ENCODE measurements at places on chromosomes 5 and 9. TPM values are rescaled to one million over a fixed set of nuclear protein-coding genes. Genes with fewer than 3 reads are reported as not detected.

CCDC180 gene
- total RNA-seq, result 0.14 TPM

SUB1 gene
- 536 TPM for total RNA-seq

AK8 gene
- total RNA-seq, result 0.21 TPM

PCDHA7 gene
- 0.06 TPM for total RNA-seq

DNA sequence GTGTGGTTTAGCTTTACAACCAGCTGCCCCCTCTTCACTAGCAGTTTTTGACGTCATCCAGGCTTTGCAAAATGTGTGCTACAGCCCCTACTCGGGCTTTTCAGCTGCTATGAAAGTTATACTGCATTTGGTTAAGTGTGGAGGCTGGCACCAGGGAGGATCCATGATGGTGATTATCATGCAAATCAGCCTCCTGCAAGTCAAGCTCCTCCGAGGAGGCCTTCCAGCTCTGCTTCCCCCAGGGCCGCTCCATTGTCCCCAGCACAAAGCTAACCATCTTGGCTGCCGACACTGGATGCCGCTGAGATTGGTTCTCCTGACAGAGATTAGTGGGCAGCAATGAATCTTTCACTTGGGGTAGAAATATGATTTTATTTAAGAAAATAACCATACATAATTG is 159.6 kb downstream of the NR2F1-AS1 start:
- no peak for DNase-seq

GRCh38 chr5:144395704-144396103 is 225.0 kb downstream of the KCTD16 start:
- no peak for DNase-seq

GRCh38 chr5:143315929-143316328 is 87.6 kb downstream of the NR3C1 start:
- no peak for DNase-seq

DNA sequence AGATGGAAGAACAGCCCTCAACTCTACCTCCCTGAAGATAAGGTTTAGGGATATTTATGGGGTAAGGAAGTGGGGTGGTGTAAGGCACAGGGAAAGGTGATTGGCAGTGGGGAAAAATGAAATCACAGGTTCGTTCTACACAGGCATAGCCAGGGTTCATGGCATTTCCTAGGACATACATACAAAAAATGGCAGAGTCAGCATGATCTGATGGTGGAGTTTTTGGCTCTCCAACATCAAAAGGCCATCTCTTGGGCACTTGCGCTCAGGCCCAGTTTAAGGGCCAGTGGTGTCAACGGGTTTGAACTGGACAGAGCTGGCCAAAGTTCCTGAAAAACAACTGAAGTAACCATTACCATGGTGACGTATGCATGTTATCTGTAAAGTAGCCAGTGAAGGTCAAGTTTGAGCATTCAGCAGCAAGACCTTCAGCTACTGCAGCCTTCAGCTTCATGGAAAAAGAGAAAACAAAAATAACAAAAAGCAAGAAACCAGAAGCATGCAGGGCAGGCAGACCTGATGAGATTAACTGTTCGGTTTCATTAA is 92.8 kb downstream of the SMARCA2 start:
- no peak for DNase-seq

DNA sequence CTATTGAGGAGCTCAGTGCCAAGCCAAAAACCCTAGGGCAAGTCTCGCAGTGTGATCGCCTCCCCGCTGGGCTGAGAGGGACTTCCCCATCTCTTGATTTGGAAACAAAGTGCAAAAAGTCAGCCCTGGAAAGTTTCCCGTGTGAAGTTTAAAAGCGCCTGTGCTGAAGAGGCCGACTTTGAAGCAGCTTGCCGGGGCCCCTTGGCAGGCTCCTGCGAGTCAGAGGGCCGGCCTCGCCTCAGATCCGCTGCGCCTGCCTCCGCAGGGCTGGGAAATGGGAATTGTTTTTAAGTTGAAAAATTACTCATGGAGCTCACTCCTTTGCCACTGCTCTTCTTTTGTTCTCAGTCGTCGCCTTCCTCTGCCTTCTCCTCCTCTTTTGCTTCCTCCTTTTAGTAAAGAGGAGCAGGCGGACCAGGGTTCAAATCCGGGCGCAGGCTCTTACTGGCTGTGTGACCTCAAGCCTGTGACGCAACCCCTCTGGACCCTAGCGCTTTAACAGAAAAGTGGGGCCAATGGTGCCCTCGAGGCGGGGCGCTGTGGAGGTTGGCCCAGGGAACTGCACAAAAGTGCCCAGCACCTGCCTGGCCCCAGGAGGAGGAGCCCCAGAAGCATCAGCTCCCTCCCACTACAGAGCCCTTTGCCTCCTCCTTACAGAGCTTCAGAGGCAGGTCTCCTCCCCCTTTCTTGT is 14.7 kb upstream of the LHX2 start:
- no peak for DNase-seq

GRCh38 chr9:74503219-74503618 is 6.1 kb downstream of the RORB start:
- DNase-seq, result no peak

DNA sequence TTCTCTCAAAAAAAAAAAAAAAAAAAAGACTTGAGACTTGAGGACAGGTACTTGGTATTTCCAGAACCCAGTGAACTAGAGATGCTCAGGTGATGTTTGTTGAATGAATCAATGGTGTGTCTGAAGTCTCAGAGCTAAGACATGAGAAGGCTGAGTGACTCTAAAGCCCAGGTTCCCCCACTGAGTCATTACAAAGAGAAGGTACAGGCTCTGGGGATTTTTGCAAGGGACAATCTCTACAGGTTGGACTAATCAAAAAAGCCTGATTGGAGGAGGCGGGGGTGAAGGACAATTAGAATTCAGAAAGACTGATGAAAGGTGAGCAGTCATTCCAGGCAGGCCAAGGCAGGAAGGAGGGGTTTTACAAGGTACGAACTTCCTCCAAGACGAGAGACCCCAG is 8.2 kb upstream of the FABP6 start:
- DNase-seq, result no peak

- no peak for DNase-seq
Measured at GRCh38 chr9:97367729-97368128, 44.2 kb upstream of the TDRD7 start.

DNA sequence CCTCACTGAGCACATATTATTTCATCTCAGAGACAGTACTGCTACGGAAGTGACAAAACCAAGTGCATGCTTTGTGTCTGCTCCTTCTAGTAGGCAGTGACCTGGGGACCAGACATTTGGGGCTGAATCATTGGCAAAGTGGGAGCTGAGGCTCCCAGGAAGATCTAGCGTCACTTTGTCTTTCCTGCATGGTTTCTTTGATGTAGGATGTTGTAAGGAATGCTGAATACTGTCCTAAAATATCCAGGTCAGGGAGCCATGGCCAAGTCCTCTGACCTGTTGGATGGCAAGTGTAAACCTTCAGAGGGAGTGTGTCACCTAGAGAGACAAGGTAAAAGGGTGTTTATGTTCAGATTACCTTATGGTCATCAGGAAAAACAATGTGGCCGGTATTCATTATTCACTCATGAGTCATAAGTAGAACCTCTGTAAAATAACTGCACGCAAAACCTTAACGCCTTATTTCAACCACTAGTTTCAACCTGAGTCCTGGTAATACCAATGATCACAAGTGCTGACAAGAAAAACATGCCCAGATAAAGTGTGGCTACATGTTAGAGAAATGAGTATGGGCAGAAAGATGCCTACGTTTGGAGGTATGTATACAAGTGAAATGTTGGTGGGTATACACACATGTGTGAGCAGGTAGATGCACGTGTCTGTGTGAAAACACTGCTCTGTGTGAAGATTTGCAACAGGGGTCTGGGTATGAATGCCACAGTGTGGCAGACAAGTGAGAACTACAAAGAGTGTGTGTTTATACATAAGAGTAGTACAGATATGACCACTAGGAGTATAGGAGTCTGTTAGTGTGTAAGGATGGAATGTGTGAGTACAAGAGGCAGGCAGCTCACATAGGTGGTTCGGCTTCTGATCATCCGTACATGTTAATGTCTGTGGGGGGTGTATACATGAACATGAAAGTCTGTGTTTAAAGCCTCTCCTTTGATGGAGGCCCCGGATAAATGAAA is 263.9 kb downstream of the SPOCK1 start:
- DNase-seq, result peak; percentile 61

DNA sequence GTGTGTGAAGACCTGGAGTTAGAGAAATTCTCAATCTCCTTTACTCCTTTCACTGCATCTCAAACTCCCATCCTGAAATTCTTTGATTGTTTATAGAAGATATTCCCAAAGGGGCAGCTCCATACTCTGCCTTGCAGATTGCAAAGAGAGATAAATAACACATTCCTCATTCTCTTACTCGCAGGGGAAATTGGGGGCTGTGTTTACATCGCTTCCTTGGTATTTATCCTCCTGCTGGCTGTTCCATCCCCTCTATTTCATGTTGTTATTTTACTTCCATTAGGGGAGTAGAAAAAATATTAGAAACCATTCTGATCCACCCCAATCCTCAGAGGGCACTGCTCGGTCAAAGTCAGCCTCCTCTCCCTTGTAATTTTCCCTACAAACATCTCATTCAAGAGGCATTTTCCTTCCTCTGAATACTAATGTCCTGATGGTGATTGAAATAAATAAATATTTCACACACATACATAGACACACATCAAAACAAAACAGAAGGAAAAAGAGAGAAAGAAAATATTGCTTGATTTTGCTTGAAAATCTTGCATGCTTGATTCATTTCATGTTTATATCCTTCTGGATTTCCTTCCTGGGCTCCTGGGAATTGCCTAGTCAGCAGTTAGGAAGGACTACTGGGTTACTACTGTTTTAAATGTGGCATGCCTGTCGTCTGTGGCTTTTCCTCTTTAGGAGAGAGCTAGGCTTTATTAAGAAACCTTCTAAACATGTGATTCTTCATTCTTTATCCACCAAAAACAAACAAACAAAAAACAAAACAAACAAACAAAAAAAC is 420.1 kb upstream of the PAPPA start:
- no peak for DNase-seq

DNA sequence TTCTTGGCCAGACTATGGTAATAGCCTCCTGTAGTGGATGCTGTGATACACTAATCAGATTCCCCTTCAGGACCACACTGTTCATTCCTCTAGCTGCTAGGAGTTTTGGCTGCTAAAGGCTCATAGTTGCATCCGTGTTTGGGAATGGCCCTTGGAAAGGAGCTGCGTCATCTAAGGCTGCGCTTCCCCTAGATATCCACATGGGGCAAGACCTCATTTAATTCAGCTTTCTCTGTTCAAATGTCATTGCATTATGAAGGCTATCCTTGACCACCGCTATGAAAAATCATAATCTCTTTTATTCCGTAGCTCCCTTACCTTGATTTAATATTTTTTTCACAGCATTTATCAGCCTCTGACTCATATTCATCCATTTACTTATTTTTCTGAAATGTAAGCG is 258.3 kb upstream of the NR4A3 start:
- DNase-seq, result no peak

GRCh38 chr9:9284201-9284600 is 1328.6 kb downstream of the PTPRD start:
- DNase-seq, result no peak

- peak; percentile 92 for DNase-seq
Measured at GRCh38 chr5:104178829-104179456, 616.4 kb upstream of the NUDT12 start.

DNA sequence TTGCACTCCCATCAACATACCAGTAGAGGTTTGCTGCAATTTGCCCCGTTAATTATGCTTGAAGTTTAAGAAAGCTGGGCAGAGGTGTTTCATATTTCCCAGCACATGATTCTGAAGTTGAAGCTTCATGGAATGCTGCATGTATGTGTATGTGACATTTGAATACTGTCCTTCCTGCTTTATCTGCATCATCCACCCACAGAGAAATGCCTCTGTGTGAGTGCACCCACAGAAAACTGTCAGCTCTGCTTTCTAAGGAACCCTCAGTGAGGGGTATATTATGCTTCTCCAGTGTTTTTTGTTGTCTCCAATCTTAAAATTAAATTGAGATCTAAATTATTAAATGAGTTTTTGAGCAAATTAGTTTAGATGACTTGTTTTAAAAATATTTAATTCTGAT is 358.1 kb upstream of the PIK3R1 start:
- no peak for DNase-seq

DNA sequence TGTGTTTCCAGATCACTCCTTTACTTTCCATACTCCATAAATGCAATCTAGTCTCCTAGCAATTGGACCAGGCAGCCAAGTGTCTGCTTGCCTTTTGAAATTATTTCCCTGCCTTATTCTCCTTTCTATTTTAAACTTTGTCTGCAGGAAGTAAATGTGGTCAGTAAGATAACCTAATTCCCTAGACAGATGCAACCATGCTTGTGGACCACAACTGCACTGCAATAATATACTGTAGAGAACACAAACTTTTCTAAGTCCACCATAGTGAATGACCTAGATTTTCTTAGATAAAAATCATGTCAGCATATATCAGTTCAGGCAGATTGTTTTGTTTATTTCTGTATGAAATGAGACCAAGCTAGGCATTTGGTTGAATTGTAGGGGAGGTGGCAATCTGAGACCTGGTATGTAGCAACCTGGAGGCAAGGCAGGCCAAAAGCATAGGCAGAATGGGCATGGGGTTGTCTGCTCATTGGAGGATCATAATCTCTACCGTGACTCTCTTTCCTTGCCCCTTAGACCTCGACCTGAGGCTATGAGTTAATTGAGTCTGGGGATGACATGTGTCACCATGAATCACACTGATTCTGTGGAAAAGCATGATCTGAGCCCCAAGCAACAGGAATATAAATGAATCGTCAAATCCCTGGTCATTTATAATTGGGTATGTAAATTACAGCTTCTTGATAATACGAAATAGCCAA is 20.7 kb downstream of the ACTL7B start:
- no peak for DNase-seq

DNA sequence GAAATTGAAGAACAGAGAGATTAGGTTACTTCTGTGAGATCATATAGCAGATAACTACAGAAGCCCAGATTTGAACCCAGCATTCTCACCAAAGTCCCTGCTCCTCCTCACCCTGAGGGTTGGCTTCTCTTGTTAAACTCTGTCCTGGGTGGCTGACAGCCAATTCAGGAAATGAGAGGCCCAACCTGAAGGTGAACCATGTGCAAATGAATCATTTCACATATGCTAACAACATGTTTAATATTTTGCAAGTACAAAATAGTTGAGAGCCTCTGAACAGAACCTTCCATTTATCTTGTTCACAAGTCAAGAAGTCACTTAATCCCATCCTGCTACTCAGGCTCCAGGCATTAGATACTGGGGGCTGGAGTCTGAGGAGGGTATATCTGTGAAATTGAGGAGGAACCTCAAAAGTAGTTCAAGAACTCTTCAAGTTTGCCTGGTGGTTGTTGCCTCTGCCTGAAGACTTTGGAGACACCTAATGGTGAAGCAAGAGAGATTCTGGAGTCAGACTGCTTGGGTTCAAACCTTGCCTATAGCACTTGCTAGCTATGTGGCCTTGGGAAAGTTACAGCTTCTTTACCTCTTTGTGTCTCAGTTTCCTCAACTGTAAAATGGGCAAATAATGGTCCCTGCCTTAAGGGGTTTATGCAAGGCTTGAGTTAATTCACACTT is 564.0 kb downstream of the PSAT1 start:
- peak; percentile 14 for DNase-seq

DNA sequence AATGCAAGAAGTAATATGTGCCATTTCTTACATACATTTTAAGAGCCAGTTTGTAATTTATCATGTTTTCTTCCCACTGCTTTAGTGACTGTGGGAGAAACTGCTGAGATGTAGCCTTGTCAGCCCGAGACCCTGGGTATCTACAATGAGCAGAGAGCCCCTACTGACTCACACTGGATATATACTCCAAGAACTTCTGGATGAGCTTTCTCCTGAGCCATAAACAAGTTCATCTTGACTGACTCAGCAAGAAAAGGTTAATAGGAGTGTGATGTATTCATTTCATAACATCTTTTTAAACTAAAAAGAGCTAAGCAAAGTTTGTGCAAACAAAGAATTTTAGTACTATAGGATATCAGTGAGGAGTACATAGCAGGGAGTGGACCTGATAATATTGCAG is 182.5 kb downstream of the EDIL3 start:
- no peak for DNase-seq
